Naive thymus-derived CD8-positive, alpha-beta T cell (primary cell): ENCODE measurements at places on chromosomes 12 and 14. TPM values are rescaled to one million over a fixed set of nuclear protein-coding genes. Genes with fewer than 3 reads are reported as not detected.

GRCh38 chr14:61102549-61103466 is 121.8 kb downstream of the SLC38A6 start:
- DNase-seq = no peak

- no peak for DNase-seq
These were observed 871 bp upstream of the COQ5 start for GRCh38 chr12:120529641-120530417.

DNA sequence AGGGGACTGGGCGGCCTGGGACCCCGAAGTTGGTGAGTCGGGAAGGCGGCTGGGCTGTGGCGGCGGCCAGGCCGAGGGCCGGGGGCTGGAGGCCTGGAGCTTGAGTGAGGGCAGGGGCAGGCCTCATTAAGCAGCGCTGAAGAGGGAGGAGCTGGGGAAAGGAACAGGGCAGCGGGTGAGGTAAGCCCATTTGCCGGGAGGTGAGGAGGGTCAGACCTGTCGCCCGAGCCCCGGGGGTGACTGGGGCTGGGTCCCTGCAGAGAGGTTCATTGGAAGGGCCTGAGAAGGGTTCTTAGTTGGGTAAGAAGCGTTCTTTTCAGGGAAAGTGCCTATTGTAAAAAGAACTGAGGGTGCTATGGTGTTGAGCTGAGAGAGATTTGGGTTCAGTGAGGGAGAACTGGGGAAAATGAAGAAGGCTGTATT is 441 bp downstream of the RAB5B start:
- DNase-seq = no peak

The MYH6 gene
- not detected for total RNA-seq

The KLRC2 gene
- total RNA-seq = 1.9 TPM

GRCh38 chr14:52003324-52003723 is 14.0 kb downstream of the RTRAF start:
- DNase-seq = no peak

The PCNX1 gene
- 73.7 TPM for total RNA-seq

- no peak for DNase-seq
These were observed 2.6 kb downstream of the DIO3 start for GRCh38 chr14:101563654-101564443.

DNA sequence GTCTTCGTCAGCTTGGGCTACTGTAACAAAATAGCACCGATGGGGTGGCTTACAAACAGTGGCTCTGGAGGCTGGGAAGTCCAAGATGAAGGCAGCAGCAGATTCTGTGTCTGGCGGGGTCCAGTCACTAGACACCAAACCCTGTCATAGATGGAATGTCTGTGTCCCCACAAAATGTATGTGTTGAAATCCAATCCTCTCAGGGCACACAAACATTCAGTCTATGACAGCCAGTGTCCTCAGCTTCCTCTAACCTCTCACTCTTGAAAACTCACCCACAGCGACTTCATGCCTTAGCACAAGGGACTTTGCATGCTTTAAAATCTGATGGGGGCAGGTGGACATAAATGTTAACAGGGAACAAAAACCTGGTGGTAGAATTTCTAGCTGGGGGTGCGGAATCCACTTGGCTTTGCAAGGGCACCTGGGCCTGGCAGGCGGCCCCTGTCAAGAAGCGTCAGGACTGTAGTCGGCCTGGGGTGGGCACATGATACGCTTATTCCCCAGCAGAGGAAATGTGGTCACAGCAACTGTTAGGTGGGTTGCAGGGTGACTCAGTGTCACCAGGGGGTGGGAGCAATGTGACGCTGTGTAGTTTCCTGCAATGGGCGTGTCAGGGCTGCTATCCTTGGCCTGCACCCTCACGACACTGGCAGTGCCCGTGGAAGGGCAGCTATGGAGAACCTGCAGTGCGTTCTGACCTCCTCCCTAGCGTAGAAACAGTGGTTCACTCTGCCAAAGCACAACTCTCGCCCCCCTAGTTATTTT is 17.7 kb downstream of the RIN3 start:
- peak; percentile 74 for DNase-seq

The RD3L gene
- not detected for total RNA-seq

- no peak for DNase-seq
These were observed 11.5 kb upstream of the KRT5 start for GRCh38 chr12:52531566-52532300.

DNA sequence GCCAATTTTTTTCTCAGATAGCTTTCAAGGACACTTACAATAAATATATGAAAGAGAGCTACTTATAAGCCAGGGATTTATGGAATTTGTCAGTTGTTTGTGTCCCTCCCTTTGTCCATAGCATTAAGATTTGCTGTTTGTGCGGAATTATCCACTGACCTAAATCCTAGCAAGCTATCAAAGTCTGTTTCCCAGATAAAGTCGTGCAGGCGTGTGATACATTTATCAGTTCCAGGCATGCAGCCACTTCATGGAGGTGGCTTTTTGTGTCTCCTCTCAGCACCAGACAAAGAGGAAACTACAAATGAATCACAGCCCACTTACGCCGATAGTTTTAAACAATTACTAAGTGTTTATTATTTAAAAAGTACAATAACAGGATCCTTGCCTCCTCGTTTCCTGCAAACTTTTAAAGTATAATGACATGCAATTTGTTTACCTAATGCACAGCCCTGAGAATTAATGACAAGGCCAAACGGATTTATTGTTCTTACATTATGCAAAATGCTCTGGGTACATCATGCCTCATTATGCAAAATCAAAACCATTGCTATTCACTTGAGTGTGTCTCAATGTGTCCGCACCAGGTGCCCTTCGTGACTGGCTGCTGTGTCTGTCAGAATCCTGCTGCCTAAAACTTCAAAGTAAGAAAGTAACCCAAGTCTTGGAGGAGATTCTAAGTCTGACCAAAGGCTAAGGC is 423.2 kb downstream of the GLT1D1 start:
- no peak for DNase-seq

DNA sequence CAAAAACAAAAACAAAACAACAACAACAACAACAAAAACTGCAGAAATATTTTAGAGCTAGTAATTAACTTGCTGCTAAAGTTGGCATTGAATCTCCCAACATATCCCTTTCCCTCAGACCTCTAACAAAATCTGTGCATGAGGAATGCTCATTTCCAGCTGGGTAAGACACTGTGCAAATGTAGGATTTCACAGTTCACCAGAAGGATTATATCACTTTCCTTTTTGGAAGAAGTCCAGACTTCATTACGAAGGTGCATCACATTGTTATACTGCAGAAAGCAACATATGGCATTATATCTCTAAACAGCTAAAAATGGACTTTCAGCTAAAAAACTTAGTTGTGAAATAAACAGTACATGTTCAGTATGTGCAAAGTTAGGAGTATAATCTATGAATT is 341.8 kb downstream of the FSCB start:
- DNase-seq = no peak

GRCh38 chr12:92928421-92928961 is 604 bp downstream of the EEA1 start:
- no peak for DNase-seq

The SLC38A4 gene
- total RNA-seq = not detected

The OR6C65 gene
- total RNA-seq = not detected

DNA sequence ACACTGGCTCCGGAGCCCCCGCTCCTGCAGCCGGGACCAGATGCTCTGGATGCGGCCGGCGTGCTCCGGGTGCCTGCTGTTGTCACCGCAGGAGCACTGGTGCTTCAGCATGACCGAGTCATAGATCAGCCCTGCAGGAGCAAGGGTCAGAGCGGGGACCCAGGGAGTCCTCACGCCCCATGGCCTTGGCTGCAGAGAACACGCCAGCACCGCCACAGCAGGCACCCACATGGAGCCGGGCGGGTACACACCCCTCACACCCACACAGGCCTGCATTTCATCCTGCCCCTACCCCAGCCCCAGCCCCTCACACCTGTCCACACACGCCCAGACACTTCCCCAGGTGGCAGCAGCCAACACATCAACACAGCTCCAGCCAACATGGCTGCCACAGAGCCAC is 18.8 kb downstream of the SLC48A1 start:
- DNase-seq = no peak

DNA sequence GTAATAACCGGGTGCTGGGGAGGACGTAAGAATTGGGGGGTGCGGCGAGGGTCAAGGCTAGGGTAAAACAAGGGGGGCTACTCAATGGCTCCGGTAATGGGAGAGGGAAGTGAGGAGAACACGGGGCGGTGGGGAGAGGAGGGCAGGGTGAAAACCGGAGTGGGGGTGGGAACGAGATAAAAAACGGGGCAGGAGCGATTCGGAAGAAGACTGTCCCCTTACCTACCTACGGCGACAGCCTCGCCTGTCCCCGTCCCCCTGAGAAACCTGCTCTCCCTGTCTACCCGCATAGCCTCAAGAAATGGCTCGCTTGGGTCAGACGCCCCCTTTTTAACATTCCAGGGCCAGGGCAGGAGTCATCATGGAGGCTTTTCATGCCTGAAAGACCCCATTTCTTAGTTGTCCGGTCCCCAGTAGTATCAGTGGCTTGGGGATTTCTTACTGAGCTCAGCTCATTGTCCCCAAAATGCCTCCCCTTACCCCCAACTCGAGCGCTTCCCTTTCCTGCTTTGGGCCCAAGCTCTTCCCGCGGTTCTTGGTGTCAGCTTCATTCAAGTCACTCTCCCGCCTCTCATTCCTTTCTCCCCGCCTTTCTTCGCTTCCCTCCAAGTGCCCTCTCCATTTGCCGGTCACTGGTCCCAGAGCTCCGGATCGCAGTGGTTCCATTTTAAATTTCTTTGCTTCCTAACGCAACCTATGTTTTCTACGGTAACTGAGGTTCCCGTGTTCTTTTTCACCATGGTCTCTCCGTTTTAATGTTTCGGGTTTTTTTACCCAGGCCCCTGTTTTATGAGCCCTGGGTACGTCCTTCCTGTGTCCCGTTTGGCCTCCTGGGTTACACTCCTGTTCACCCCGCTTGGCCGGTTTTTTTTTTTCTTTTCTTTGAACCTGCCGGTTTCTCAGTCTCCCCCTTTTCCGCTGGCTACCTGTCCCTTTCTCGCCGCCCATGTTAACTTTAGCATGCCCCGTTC is 1.2 kb upstream of the WSB2 start:
- no peak for DNase-seq
